ENCODE measurements at places on chromosomes 4 and X.

- DNase-seq: no peak
These were observed 71.7 kb upstream of the IL13RA1 start for GRCh38 chrX:118655561-118656246.

DNA sequence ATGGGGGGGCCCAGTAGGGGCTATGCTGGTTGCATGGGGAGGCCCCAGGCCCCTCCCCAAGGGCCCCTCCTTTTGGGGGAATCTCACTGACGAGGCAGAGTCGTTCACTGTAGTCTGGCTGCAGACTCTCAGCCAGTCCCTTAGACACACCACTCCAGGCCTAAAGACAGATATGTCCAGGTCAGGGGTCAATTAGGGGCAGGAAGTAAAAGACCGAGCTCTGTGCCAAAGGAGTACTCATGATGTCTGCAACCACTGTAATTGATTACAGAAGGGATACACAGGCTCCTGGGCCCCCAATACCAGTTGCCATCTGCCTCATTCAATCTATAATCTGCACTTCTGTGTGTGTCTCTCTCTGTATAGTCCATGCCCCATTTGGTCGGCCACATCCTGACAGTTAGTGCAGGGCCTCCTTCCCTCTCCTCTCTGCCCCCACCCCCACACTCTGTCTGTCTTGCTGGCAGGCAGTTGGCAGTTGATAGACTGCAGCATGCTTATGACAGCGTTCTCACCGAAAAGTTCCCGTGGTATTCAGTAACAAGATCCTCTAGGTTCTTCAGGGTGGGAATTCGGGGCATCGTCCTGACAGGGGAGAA is 1.3 kb upstream of the CXorf65 start:
- DNase-seq: no peak

DNA sequence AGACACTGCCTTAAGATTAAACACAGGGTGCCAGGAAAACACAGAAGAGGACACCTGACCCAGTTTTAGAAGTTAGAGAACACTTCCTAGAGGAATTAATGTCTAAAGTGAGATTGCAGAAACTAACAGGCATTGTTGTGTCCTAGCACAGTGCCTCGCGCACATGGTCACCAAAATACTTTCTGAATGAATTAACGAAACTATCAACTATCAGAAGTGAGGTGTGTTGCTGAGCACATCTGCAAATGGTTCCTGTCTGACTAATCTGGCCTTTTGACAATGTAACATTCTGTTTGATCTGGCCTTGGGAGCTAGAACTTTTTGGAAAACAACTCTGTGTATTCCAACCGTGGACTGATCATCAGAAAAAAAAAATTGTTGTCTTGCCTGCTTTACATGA is 556.8 kb upstream of the LCORL start:
- DNase-seq: no peak

GRCh38 chrX:81231476-81231875 is 29.6 kb downstream of the SH3BGRL start:
- DNase-seq: no peak

DNA sequence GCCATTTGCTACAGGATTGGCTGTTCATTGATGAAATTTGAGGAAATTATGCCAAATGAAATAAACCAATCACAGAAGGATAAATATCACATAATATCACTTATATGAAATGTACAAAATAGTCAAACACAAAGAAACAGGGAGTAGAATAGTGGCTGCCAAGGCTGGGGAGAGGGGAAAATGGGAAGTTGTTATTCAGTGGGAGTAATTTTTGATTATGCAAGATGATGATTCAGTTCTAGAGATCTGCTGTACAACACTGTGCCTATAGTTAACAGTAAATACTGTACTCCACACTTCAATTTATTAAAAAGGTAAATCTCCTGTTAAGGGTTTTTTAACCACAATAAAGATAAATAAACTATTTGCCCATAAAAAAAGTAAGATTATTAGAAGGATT is 101.1 kb downstream of the TMA16 start:
- no peak for DNase-seq

GRCh38 chrX:143472347-143472938 is 44.8 kb downstream of the SPANXN3 start:
- no peak for DNase-seq

DNA sequence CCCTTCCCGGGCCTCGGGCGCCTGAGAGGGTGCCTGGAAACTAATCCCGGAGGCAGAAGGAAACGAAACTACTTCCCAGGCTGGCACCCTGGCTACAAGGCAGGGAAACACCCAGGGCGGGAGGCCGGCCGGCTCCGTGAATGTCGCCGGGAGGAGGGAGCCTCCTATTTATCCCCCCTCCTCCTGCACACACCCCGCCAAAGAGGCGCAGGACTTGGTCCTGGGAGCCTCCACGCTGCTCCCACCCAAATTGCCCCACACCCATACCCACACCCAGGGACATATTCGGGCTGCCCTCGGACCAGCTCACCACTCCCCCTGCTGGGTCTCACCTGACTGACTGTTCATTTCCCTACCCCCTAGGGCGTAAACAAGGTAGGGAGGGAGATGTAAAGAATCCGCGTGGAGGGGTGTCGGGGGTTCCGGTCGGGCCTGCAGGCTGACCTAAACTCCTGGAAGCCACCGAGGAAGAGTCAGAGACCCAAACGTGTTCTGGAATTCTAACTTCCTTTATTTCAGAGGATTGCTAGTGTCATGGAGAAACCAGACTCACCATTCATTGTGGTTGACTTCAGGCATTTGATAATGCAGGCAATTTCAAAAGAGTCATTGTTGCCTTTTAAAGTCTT is at the start of gene BTC:
BTC (minus strand) TSS at position 142 of the 629 bp plus-strand sequence. CDS start 198 bp downstream, outside the sequence.
- no peak for DNase-seq

DNA sequence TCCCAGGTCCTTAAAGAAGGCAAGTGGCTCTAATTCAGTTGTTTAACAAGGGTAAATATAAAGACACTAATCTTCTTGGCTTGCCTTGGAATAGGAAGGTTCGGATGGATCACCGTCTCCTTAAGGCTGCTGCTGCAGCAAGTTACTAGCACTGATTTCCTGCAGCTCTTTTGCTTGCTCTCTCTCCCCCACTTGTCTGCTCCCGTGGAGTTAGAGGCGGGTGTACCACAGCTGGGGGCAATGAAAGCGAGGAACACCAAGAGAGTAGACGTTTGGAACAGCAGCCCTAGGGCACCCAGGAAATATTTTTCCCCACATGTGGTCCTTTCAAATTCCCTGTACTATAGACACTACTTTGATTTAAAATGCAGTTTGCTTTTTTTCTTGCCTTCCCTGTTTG is 202.2 kb downstream of the SH2D1A start:
- DNase-seq: no peak

DNA sequence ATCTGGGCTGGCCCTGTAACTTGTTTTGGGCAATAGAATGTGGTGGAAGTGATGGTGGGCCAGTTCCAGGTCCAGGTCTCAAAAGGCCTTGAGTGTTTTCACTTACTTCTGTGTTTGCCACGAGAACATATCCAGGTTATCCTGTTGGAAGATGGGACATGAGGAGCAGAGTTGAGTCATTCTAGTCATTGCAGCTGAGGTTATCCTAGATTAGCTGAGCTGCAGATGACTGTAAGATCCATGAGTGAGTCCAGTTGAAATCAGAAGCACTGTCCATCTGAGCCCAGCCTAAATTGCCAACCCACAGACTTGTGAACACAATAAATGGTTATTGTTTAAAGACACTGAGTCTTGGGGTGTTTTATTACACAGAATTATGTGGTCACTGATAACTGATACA is 45.3 kb upstream of the RPS6KA3 start:
- DNase-seq: no peak

GRCh38 chr4:108766058-108766457 is 3.2 kb upstream of the ETNPPL start:
- no peak for DNase-seq

DNA sequence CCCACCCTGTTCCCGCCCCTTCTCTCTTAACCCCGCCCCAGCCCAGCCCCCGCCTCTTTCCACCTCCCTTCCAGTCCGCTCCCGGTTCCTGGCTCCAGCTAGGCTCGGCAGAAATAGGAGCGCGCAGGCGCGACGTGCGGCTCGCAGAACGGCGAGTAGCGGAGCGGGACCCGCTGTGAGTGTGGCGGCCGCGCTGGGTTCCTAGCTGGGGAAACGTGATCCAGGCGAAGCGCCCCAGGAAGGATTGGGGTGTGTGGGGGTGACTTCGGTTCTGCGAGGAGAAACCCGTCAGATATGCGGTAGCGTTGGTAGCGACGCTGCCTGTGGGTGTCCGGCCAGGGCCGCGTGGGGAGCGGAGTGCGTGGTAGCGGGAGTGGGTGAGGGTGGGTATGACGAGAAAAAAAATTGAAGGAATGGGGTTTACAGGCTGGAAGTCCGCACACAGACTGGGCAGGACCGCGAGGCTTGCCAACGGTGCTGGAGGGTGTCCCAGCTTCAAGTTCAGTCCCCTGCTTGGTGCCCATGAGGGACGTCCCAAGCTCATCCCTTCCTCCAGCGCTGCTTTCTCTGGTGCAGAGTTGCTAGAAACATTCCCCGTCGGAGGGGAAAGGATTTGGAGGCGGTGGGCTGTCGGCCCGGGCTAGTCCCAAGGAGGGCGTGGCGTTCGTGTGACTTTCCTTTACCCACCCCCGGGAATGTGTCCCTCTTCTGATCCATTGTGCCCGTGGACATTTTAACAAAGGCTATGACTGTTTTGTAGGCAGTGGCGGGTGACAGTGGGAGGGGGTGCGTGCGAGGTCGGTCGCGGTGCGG is at the start of gene PRRG1:
PRRG1 (plus strand) TSS at position 144 of the 813 bp plus-strand sequence. CDS start 56,886 bp downstream, outside the sequence.
- no peak for DNase-seq

DNA sequence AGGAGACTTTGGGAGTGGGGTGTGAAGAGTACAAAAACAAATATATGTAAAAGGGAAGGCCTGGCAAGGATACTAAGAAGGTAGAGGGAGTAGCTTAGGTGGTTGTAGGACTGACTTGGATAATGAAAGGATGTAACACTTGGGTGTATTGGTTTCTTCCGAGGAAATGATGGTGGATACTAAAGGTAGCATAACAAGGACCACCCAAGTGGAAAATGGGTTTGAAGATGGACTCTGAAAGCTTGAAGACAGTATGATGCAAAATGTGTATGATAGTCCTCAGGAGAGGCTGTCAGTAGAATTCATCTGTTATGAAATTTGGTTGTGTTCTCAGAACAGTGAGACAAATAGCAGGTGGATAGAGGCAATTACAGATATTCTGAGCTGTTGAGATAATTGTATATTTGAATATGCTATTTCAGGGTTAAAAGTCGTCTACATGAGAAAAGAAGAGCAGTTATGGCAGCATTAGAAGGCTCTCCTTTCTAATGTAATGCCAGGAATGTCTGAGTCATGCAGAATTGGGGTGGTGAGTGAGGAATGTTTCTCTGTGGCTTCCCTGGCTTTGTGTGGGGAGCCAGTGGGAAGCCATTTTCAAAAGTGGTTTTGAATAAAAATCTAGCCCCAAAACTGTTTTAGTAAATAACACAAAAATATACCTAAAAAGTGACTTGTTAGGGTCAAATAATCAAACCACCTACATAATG is 75.6 kb downstream of the FHIP1A start:
- DNase-seq: peak; percentile 71

- no peak for DNase-seq
These were observed 985 bp upstream of the CXCL11 start for GRCh38 chr4:76036855-76037254.

- DNase-seq: no peak
These were observed 50.1 kb downstream of the RHOH start for GRCh38 chr4:40246938-40247337.

DNA sequence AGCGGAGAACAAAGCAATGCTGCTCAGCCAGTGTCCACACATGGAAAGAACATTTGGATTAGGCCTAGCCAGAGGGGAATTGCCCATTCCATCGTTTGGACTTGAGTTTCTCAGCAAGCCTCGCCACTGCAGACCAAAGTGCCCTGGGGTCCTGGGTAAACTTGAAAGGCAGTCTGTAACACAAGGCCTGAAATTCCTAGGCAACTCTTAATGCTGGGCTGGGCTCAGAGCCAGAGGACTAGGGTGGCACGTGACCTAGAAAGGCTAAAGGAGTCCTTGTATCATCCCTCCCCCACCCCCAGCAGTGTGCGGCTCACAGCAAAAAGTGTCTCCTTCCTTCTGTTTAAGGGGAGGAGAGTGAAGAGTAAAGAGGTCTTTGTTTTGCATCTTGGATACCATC is 210.4 kb upstream of the ARX start:
- no peak for DNase-seq

DNA sequence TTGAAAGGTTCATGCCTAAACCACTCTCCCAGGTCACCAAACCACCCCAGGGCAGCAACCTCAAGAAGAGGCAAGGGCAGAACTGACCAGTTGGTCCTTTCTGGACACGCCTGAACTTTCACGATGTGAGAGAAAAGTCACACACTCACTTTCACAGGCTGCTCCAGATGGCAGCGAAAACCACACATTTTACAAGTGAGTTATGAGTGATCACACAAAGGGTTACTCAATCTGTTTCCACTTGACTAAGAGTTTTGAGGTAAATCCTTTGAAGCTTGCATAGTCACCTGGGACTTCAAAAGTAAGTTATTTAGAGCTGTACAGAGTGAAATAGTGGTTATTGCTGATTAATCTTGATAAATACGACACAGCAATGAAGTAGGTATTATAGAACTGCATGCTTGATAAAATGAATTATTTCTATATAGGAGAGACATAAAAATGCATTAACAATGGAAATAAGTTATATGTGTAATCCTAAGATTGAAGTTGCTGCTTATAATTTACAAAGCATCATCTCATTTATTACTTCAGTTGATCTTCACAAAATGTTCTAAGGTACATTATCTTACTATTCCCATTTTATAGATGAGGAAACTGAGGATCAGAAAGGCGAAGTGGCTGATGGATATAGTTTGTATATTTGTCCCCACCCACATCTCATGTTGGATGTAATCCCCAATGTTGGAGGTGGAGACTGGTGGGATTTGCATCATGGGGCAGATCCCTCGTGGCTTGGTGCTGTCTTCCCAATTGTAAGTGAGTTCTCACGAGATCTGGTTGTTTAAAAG is 103.0 kb upstream of the KLF3 start:
- no peak for DNase-seq

GRCh38 chr4:87304745-87305432 is 17.8 kb downstream of the HSD17B13 start:
- DNase-seq: no peak

GRCh38 chrX:73447311-73447794 is 500 bp downstream of the CDX4 start:
- no peak for DNase-seq

DNA sequence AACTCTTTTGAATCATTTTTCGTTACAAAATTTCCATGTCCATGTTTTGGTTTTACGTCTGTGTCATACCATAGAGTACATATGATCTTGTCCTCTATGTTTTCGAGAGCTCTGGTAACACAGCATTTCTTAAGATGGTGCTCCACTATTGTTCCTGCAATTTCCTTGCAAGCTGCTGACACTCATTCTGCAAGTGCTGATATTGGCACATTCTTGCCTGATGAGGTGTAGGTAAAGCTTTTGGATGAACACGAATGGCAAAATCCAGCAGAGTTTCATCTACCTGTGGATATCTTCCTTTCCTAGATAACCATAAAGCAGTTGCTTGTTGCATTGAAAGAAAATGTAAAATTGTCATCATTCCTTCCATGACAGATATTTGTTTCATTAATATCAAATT is 41.3 kb downstream of the MAGEB17 start:
- no peak for DNase-seq

GRCh38 chrX:107823456-107823855 is 2.2 kb upstream of the MID2 start:
- peak; percentile 67 for DNase-seq

- DNase-seq: no peak
These were observed 7.1 kb downstream of the SLC49A3 start for GRCh38 chr4:681736-682451.
